ENCODE measurements at places on chromosomes 12 and 14.

- peak; percentile 98 for DNase-seq
These were observed at the start of gene SPSB2 for GRCh38 chr12:6873094-6874014. Gene SPSB2 (minus strand): TSS chr12:6873303. CDS start chr12:6872901, 402 bp downstream.

GRCh38 chr12:100484183-100484886, 10.7 kb downstream of the NR1H4 start:
- DNase-seq: no peak

DNA sequence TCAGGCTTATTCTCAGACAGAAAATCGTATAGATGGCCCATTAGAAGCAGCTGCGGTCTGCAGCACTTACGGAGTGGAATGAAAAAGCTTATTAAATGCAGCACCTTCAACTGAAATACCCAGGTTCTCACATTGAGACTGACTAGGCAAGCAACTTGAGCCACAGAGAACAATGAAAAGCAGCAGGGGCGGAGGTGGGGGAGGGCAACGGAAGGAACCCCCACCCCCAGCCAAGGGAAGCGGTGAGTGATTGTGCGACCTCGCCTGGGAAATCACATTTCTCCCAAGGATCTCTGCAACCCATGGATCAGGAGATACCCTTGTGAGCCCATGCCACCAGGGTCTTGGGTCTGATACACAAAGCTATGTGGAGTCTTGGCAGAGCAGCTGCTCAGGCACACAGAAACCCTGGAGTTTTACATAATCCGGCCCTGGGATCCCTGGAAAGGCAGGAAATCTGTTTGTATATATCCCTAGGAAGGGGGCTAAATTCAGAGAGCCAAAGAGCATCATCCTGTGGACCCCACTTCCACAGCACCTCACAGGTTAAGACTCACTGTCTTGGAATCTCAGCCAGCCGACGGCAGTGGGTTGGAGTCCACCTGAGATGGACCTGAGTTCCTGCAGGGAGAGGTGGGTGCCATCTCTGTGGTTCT, 38.1 kb downstream of the PZP start:
- no peak for DNase-seq

- DNase-seq: no peak
These were observed 50.9 kb upstream of the BICDL1 start for GRCh38 chr12:119938049-119938667.

DNA sequence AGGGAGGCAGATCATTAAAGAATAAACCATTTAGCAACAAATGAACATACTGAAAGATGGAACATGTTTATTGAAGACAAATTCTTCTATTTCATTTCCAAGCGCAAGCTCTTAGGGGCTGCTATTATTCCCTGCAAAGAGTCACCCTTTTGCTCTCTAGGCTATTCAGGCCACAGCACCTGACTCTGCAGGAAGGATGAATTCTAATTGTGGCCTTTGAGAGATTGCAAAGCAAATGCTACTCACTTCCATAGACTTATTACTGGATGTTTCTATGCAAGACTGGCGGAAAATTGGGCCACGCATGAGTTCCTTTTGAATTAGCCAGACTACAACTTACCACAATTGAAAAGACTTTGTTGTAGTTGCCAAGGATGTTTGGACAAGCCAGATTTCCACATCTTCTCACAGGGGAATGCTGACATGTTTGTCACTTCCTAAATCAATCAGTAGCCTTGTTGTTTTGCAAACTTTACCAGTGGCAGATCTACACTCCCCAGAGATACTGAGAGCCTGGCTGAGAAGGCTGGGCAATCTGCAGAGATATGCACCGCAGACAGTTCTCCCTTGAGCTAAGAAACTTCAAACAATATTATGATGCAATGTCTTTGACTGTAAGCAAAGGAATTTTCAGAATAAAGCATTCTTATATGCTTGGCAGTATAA, 334.3 kb upstream of the SYT1 start:
- DNase-seq: no peak

- DNase-seq: no peak
These were observed 123.9 kb downstream of the PAX9 start for GRCh38 chr14:36785511-36785910.

GRCh38 chr12:114604606-114605005, 79.4 kb downstream of the TBX3 start:
- DNase-seq: no peak

DNA sequence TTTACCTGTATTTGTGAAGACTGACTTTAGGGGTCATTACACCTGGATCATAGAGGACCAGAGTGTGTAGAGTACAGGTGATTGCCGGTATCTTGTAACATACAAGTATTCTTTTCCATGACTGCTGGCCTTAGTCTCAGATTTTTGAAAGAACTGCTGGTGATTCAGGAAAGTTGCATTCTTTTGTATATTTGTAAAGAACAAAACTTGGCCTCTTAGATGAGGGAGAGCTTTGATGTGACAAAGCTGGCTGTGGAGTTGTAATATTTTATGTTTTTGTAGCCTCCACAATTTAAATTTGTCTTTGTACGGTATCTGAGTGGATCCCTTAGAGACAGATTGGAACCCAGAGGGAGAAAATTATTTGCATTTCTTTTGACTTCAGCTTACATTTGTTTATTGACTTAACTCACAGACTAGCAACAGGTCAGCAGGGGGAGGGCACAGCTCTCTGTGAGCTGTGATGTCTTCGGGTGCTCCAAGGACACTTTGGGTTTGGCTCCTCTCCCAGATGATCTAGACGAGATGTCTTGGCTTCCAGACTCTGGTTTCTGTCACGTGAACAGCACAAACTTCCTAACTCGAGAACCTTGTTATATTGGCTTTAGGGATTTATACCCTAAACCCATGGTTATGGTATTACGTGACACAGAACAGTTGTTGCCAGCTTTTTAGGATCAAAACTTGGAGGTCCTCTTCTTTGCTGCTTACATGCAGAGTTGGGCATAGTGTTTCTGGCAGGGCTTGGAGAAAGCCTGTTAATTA, 65.9 kb downstream of the DAAM1 start:
- no peak for DNase-seq

DNA sequence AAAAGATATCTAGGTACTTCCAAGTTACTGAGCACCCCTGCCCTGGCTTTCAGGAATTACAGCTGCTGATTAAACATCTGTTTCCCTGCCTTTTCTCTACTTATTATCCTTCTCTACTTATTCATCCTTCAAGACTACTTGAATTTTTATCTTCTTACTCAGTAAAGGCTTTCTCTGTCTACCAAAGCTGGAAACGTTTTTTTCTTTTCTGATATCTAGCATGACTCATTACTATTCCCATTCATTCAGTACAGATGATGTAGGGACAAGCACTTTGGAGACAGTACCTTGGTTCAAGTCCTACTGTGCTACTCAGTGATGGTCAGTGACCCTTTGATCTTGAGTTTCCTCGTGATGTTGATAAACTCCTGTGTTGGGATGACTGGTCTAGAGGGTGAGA, 848.7 kb downstream of the NRXN3 start:
- no peak for DNase-seq

DNA sequence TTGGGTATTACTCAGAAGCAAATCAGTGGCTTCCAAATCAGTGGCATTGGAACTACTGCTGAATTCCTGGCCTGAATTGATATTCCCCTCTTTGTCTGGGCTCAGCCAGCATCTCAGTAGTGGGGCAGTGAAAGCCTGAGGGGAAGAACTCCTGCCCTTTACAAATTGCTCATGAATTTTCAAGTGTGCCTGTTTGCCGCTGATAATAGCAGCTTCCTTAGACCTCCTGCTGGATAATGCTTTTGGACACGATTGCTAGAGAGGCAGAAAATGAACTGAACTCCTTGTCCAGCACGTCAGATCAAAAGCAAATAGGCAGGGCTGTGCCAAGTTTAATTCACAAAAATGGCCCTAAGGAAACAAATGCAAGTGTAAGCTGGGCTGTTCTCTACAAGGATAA, 91.3 kb upstream of the GZMB start:
- DNase-seq: no peak

DNA sequence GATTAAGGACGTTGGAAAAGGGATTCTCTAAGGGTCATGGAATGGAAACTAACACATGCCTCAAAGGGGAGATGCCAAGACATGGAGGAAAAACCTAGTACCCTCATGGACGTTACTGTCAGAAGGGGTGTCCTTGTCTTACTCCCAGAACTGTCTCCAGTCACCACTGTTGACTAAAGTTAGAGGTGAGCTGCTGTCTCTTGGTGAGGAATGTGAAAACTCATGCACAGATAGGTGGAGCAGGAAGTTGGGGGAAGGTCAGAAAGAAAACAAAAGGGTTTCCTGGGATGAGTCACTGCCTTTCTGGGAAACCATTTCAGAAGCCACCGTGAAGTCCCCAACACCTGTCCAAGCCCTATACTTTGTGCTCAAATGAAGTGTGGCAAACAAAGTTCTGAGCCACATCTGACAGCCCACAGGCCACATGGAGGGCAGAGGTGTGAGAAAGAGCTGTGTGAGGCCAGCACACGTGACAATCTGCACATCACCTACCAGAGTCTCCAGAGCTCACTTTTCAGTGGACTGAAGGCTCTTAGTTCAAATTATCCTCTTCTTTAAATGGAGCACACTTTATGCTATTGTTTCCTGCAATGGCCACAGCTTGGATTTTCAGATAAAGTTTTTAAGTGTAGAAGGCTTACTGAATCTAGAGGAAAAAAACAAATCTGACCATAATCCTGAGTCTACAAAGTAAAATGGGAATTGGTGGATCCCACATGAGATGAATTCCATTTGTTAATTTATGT, 92.9 kb upstream of the EGLN3 start:
- no peak for DNase-seq

DNA sequence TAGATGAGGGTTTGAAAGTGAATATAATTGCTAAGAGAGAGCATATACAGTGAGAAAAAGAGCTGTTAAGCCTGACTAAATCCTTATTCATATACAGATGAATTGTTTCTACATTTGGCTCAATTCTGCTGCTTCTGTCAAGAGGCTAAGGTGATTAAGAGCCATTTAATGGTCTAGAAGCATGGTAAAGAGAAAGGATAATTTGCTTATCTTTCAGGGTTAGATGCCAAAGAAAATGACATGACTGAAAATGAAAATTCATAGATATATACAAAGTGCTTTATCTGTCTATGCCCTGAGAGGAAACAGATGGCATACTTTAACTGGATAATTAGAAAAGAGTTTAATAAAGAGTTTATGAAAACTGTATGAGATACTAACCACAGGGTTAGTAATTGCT, 834.9 kb downstream of the SLC6A15 start:
- DNase-seq: no peak

DNA sequence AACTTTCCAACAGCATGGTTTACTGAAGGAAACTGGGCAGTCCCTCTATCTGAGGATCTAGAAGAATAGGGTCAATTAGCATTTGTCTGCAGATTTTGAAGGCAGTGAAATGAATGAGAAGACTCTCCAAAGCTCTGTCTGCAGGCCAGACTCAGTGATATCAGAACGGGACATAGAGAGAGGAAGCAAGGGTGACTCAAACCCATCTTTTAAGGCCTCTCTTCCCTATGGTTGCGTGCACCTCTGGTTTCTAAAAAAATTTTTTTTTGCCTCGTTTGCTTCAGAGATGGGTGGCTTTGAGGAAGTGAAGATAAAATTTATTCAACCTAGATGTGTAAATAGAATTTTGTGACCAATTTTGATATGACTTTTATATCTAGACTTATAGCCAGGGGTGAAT, 71.9 kb upstream of the HOXC13 start:
- no peak for DNase-seq

- DNase-seq: no peak
These were observed 21.4 kb upstream of the VSX2 start for GRCh38 chr14:74217672-74218448.

GRCh38 chr12:108308395-108309085, 30.6 kb downstream of the CMKLR1 start:
- DNase-seq: no peak

GRCh38 chr14:102786768-102787167, 9.5 kb downstream of the TRAF3 start:
- DNase-seq: no peak

DNA sequence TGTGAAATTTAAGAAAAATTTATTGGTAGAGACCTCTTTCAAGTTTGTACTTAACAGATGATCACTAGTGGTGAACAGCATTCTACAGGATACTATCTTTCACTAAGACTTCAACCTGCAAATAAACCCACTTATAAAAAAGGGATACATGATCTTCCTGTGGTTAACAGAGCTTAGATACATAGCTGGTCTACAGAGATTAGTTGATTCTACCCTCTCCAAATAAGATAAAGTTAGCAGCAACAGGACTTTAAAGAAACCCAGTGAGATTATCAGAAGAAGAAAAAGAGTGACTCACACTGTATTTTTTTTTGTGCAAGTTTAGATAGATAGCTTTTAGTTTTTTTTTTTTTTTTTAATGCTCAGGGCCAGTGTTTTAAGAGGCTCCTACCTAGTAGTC, 34.5 kb downstream of the USP44 start:
- no peak for DNase-seq

DNA sequence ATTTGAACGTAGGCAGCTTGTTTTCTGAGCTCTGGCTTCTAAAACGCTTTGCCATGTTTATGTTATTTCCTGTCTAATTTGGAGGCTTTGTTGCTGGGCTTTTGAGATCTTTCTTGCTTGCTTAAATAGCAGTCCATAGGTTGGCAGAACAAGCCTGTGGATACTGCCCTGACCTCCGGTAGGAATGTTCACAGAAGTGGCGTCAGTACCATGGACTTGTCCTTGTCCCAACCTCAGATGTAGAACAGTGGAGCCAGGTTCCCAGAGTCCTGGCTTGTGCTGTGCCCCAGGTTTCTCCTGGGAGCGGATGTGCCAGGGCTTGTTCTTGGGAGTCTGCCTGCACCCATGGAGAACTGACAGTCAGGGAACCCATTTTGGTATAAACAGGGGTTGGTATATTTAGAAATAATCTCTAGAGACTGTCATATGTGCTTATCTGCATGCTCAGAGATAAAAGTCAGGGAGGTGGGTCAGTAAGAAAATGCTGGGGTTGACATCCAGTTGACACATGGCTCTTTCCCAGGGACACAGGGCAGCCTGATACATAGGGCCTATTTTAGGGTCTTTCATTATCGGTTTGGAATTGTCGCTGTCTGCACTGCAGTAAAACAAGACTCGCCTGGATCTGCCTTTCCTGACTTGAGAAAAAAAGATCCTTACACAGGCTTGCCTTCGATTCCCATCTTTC, 22.9 kb downstream of the CACNA1C start:
- DNase-seq: peak; percentile 94

DNA sequence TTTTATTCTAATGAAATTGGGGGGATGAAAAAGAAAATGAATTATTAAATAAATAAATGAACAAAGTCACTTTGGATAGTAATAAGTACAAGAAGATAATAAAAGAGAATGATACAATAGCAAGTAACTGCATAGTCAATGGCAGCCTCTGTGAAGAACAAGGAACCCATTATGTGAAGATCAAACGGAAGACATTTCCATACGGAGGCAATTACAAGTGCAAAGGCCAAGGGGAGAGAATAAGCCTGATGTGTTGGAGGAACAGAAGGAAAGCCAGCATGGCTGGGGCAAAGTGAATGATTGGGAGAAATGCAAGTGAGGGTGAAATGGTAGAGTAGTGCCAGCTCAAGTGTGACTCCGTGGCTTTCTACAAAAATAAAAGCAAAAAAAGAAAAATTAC, 43.9 kb upstream of the CHPT1 start:
- DNase-seq: no peak

DNA sequence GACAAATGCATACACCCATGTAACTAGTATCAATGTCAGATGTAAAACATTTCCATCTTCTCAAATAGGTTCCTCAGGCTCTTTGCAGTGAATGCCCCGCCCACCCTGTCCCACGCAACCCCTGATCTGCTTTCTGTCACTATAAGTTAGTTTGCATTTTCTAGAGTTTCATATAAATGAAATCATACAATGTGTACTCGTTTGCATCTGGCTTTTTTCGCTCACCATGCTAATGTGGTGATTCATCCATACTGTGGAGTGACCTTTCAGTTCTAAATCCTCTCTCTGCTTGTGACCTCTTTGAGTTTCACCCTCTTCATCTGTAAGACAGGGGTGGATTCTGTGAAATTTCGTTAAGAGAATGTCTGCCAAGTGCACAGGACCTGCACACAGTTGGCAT, 30.6 kb upstream of the MSI1 start:
- no peak for DNase-seq
